ENCODE measurements at places on chromosomes 6 and 20.

DNA sequence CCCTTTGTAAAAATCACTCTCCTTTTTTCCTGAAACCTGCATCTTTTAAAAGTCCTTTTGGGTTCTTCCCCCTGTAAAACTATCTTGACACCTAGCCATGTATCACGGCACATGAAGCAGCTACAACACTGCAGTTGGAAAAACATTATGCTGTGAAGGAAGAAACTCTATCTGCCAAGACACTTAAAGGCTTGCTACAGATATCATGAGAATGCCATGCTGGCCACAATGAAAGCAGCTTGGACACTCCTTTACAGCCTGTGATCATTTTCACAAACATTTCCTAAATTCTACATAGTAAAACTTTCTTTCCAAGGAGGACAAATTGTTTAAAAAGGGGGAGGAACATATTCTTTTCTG is 31.8 kb downstream of the CNKSR3 start:
- DNase-seq, result no peak

DNA sequence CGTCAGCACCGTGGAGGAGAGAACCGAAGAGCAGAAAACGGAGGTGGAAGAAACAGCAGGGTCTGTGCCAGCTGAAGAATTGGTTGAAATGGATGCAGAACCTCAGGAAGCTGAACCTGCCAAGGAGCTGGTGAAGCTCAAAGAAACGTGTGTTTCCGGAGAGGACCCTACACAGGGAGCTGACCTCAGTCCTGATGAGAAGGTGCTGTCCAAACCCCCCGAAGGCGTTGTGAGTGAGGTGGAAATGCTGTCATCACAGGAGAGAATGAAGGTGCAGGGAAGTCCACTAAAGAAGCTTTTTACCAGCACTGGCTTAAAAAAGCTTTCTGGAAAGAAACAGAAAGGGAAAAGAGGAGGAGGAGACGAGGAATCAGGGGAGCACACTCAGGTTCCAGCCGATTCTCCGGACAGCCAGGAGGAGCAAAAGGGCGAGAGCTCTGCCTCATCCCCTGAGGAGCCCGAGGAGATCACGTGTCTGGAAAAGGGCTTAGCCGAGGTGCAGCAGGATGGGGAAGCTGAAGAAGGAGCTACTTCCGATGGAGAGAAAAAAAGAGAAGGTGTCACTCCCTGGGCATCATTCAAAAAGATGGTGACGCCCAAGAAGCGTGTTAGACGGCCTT is 41.6 kb downstream of the ZBTB2 start:
- DNase-seq, result no peak

DNA sequence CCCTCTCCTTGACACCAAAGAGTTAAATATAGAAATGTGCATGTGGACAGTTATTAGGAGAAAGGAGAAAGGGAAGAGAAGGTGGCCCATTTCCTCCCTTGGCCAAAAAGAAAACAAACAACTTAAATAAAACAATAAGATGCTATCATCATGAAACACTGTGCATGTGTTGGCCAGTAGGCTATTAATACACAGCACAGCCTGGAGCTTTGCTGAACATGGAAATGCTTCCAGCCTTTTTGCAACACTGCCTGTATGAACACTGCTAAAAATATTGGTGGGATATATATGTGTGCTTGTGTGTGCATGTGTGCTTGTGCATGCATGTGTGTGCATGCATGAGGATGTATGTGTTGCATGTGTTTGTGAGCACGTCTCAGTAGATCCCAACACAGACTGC is 100.4 kb downstream of the LY86 start:
- DNase-seq, result no peak

DNA sequence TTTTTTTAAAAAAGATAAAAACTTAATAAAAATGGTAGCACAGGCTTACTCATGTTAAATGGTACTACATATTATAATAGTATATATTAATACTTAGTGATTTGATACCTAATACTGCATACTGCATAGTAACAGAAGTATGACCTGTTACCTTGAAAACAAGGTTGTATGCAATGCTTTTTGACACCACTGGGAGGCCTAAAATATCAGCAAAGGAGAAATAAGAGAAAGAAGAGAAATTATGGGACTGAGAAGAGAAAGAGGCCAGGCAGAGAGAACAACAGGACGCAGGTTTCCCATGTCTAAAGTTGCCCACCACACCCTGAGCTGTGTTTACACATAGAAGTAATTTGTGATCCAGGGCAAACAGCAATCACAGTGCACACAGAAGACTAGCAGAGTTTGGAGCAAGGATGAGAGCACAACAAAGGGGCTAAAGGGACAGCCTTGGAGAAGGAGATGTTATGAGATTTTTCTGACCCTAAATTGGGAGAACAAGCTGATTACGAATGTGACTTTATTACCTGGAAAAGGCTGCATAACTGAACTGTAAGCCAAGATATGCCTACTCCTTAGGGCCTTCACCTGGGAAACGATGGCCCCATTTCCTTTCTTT is 73.2 kb downstream of the ROS1 start:
- DNase-seq, result no peak

DNA sequence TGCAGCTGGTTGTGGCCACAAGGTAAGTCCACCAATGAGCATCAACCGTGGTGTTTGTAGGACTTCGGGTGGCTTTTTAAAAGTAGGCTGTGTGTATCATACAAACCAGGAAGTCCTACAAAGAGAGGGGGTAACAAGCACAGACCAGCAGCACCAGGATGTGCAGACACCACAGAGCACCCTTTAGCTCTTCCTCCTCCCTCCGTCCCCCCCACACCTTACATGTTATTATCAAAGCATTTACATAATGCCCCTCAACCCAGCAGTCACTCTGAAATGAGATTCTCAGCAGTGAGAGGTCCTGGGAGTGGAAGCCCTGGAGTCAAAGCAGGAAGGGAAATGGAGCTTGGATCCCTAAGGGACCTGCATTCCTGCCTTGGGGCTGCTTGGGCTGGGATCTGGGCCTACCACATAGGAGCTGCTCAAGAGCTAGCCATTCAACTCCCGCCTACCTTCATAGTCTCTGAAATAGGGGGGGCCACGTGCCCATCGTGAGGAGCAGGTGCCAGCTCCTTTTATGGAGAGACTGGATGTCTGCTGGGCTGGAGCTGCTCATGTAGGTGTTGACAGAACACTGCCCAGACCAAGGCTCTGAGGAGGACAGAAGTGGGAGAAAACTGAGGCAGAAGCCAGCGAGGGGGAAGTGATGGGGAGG is 90.6 kb downstream of the PSMB1 start:
- DNase-seq, result no peak

DNA sequence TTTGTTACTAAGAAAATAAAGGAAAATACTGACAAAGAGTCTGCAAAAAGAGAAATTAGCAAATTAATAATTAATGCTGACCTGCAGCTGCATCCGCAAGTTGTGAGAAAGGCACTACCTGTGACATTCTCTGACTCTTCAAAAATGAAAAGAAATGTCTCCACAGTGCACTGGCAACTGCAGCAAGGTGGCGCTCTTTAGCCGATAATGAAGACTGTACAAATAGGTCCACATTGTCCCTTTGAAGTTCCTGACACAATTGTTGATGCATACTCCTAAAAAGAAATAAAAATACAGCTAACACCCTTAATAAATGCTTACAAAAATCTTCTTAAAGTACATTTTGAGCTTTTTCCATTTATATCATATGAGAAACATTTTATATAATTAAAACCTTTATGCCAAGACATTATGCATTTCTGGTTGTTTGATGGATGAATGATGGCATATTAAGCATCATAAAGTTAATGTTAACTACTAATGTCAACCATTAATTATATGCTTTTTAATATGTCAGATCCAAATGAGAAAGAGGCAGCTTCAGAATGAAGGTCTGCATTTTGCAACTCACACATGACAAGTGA is 96.5 kb downstream of the MMS22L start:
- DNase-seq, result peak; percentile 62

DNA sequence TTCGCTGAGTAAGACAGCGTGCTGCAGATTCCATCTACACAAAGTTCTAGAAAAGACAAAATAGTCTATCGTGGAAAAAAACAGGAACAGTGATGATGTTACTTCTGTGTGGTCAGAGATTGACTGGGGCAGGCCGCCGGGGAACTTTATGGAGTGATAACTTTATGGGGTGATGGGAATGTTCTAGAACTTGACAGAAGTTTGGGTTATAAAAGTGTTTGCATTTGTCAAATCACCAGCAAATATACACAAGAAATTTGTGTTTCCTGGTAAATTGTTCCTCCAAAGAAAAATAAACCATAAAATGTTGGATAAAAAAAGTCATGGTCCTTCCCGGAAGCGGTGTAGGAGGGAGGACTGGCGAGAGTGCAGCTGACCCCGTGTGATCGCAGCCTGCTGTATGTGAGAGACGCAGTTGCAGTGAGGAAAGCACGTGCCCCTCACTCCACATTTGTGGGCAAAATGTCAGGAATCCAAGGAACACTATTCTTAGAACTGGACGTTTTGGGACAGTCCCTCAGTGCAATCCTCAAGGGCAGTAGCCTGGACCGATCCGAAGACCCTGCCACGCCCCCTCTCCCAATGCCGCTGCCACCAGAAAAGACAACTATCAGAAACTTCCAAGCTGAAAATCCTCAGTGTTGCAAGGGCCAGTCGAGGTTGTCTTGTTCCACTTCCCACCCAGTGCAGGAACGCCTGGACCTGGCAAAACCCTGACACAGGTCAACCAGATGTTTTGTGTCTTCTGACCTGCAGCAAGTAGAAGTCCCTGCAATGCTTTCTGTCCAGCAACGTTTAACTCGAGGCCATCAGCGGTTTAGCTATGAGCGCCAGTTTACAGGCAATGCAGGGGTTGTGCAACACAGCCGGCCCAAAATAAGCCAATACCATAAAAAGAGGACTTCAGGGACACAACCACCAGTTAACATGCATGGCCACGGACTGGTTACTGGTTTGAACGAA is 80.5 kb upstream of the QKI start:
- DNase-seq, result no peak

- peak; percentile 74 for DNase-seq
Measured at GRCh38 chr6:144152334-144152900, 2.1 kb downstream of the STX11 start.

GRCh38 chr6:118335325-118335816 is 212.7 kb upstream of the PLN start:
- no peak for DNase-seq

DNA sequence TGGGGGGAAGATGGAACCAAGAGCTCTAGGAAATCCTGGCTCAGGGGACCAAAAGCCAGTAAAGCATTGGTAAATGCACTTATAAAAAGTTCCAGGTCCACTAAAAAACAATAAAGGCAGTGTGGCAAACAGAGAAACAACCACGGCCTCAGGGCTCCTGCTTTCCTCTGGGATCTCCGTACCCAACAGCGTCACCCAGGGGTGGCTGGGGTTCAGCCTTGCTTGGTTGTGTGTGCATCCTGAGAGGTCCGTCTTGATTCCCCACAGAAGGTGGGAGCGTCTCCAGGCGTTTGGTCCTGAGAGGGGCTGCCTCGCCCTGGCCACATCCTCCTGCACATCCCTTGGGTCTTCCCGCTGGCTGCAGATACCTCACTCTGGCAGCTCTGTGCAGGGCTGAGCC is 60.6 kb downstream of the SMOC2 start:
- DNase-seq, result no peak

Data from HL-60 (cell line).